ENCODE measurements at places on chromosomes 1 and 21.

DNA sequence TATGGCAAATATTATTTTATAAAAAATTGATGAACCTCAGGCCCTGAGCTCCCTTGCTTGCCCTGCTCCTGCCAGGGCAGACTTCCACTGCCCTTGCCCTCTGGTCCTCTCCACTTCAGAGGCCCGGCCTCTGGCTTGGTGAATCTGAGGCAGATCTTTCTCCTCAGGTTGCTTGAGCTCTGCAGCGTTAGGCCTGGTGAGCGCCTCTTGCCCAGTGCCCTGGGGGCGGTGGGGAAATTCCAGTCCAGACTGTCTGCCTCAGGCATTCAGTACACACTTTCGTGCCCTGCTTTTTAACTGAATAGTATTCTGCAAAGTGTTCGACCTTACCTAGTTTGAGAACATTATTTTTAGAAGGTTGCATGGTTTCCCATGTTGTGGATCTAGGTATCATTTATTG is 98.2 kb downstream of the PCBP3 start:
- DNase-seq = no peak

DNA sequence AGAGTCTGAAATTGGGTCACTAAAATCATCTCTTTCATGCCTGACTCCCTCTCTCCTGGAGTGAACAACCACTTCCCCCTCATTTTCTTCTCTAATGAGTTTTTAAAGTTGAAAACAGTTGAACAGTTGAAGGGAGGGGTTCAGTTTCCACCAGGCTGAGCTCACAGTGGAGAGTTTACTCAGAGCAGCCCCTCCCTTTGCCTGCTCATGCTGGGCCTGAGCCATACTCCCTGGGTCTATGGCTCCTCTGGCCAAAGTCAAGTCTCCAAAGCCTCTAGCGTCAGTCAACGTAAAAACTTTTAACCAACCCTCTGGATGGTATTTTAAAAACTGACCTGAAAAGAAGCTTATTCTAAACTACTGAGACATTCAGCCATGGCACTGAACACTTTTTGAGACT is 100.8 kb upstream of the RNPC3 start:
- no peak for DNase-seq

DNA sequence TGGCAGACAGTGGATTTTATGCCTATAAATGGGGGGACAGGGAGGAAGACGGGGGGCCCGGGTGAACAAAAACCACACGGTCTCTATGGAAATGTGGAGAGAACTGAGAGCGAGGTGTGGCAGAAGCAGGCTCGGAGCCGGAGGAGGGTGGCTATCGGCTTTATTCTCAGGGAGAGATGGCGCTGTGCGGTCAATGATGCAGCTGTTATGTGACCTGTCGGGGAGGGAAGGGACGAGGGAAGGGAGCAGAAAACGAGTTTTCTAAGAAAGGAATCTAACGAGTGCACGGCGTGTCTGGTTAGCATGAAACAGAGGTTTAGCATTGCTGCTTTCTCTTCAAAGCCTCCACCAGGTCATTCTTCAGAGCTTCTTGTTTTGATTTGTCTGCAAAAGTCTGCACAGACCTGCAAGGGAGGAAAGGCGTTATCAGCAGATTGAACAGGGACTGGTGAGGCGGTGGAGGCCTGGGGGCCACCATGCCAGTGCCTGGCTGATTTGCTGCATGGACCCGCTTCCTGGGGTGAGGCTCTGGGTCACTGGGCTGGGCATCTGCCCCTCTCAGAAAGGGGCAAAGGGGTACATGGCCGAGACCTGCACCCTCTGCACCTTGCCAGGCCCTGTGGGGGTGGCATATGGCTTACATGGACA is 27.2 kb downstream of the SLC66A1 start:
- no peak for DNase-seq

- DNase-seq = no peak
Measured at GRCh38 chr1:40887012-40887378, 24.8 kb upstream of the CITED4 start.

DNA sequence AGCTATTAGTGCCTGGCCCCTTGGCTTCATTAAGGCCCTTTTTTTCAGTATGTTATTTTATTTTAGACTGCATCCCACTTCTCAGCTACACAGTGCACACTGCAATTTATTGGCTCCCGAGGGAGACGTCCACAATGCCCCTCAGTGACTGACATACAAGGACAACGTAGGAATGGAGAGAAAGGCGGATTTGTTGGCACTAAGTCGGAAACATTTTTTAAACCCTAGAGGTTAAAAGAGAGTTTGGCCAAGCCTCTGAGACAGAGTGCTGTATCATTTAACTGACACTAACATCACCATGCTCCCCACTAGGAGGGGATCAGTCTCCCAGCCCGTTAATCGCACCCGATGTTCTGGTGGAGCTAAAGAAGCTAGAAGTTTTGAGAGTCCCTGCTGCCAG is 45.7 kb upstream of the FOXD3 start:
- DNase-seq = no peak

- peak; percentile 72 for DNase-seq
Measured at GRCh38 chr1:6438047-6438525, 13.5 kb downstream of the ESPN start.

DNA sequence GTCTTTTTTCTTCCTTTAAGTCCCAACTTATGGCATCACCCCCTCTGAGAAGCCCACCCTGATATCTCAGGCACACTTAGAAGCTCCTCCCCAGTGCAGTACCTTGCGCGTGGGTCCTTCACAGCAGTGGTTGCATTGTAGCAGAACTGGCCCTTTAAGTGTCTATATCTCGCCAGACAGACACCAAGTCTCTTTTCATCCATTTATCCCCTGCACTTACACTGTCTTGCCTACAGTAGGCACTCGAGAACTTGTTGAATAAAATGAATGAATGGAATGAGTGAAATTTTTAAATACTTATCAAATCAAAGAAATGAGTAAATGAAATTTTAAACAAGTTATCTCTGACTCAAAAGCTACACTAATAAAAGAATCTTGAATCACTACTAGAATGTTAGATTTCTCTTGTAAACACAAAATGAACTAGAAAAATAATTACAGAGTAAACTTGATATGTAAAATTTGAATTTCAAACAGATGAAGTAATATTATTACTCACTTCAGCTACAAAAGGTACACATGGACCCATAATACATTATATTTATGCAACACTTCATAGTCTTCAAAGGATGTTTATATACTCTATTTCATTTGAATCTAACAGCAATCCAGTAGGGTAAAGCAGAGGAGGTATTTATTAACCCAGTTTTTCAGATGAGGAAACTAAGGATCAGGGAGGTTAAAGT is 54.7 kb upstream of the MAN1A2 start:
- no peak for DNase-seq

GRCh38 chr1:45934947-45935346 is 131.5 kb downstream of the MAST2 start:
- no peak for DNase-seq

DNA sequence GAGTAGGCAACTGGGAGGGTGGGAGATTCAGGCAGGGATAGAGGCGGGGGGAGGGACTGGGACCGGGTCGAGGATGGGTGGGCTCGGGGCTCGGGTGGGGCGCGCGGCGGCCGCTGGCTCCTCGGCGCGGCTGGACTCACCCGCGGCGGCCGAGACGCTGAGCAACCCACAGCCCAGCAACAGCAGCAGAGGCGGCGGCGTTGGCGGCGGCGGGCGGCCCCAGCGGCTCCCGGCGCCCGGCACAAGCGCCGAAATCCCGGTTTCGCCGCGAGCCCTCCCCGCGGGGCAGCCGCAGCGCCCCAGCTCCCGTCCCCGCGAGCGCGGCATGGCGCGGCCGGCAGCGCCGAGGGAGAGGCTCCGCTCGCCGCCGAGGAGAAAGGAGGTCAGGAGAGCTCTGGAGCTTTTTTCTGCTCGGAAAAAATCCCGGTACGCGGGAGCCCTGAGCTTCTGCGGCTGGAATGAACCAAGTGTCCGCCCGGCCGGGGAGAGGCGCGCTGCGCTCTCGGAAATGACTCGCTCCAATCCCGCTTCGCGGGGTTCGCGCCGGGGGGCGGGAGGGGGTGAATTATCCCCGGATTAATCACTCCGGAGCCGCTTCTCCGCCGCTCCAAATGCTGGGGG is at the start of gene CSMD2:
Gene CSMD2 (minus strand): TSS at position 460 of the 621 bp plus-strand sequence. CDS start 133 bp downstream, at position 327.
- no peak for DNase-seq

- DNase-seq = no peak
Measured at GRCh38 chr1:9822490-9822889, 1.3 kb downstream of the CLSTN1 start.

- no peak for DNase-seq
Measured at GRCh38 chr1:151334822-151335221, 7.6 kb upstream of the PI4KB start.

DNA sequence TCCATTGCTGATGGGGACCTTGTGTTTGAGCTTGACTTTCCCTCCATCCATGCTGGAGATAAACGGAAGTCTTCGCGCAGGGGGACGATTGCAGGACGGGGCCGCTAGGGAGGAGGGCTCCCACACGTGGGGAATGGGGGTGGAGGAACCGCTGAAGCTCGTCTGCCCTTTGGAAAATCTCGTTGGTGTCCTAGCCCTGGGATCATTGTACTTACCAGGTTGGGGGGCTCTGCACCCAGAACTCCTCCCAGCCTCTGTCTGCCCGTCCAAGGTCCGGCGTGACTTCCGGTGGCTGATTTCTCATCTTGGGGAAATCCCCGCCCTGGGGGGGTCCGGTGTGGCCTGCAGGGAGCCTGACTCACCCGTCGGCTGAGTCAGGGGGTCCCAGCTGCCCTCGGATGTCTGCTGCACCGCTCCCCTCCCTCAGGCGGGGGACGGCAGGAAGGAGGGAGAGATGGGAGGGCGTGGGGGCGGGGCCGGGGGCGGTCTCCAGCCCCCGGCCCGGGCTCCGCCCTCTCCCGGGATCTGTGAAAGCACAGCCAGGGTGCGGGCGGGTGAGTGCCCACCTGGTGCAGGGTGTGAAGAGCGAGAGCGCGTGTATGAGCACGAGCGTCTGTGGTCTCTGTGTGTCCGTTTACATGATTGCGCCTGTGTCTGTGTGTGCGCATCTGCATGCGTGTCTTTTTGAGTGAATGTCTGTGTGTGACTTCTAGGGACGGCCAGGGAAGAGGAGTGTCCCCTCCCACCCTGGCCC is 35.8 kb downstream of the PIK3CD start:
- peak; percentile 58 for DNase-seq

DNA sequence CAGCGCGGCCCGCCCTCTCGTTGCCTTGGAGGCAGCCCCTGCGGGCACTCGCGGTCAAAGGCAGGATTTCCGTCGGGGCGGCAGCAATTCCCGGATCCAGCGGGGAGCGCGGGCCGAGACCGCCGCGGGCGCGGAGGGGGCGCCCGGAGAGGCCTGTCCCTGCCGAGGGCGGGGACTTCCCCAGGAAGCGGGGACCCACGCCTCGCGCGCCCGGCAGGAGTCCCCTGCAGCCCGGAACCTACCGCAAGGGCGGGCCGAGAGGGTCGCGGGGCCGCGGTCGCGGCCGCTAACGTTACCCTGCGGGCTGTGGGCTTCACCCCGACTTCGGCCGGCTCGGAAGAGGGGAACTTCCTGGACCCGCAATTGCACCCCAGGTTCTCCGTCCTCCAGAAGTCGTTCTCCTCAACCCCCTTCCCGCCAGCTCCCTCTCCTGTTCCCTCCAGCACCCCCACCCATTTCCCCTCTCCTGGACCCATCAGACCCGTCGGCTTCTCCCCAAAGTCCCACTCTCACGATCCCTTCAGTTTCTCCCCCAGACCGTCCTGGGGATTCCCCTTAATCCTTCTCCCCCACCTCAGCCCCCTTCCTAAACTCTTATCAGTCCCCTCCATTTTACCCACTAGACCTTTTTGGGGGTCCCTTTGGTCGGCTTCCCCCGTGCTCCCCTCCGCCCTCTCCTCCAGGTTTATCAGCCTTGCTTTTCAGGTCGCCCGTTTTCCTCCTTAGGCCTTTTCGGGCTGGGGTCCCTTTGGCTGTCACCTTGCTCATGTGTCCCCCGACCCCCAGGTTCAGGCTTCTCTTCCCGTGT is 604 bp downstream of the FGR start:
- no peak for DNase-seq

- no peak for DNase-seq
Measured at GRCh38 chr21:35491114-35491513, 442.0 kb upstream of the RUNX1 start.

DNA sequence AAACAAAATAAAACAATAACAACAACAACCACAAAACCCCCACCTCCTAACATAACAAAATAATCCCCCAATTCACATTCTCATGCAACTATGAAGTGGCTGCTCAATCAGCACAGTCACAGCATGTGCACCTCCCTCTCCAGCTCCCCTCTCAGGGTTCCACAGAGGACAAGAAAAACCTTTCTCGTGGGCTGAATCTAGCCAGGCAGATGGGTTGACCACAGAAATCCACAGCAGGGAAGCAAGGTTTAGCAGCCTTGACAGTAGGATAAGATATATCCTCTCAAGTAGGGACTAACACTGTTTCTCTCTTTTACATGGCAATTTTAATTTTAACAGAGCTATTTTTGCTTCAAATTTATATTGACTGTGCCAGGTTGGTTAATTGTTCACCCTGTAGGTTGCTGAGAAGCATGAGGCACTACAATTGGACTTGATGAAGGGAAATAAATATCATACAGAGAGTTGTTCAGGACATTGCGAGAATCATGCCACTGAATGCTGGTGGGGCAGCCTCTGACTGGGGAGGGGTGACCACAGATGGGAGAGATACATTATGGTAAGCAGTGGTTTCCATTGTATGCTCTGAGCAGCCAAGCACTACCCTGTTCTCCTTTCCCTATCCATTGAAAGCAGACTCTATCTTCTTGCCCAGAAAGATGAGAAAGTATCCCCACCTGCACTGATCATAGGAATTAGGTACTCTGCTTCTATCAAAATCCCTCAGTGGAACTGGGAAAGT is 535.1 kb downstream of the DPYD start:
- no peak for DNase-seq

DNA sequence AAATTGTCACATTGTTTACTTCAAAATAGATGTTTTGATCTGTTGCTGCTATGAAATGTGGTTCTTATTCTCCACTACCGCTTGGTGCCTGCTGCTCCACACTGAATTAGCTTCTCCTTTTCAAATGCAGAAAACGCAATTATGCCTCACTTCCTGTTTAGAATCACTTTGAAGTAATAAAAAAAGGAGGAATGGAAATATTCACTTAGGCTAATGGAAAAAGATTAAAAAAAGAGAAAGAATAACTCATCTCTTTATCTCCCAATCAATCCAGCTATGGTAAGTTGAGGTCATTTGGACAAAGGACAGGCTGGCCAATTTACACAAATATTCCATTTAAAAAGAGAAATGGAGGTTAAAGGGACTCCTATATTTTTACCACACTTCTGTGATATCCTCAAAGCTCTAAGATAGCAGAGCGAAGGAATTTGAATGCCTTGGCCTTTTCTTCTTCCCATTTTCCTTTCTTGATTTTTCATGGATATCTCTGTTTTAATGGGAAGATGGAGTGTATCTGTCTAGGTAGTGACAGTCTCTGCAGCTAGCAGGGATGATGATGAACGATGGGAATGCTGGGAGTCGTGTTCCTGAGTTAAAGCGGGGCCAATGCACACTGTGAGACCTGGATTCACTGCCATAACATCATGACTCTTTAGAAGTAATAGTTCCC is 35.7 kb downstream of the RGS5 start:
- DNase-seq = no peak

GRCh38 chr1:108038653-108039236 is 73.8 kb upstream of the VAV3 start:
- DNase-seq = no peak

- DNase-seq = no peak
Measured at GRCh38 chr1:187185389-187185788, 356.6 kb downstream of the PLA2G4A start.

GRCh38 chr1:21188235-21188634 is 11.5 kb upstream of the EIF4G3 start:
- DNase-seq = no peak

GRCh38 chr1:178275049-178275448 is 181.1 kb downstream of the RASAL2 start:
- DNase-seq = no peak

All from stimulated activated CD4-positive, alpha-beta T cell treated with anti-CD3 and anti-CD28 coated beads, Interleukin-1b, Interleukin-23, amount 100 ng/mL, for 4 hours (primary cell).